ENCODE measurements at places on chromosomes 2 and 18.

DNA sequence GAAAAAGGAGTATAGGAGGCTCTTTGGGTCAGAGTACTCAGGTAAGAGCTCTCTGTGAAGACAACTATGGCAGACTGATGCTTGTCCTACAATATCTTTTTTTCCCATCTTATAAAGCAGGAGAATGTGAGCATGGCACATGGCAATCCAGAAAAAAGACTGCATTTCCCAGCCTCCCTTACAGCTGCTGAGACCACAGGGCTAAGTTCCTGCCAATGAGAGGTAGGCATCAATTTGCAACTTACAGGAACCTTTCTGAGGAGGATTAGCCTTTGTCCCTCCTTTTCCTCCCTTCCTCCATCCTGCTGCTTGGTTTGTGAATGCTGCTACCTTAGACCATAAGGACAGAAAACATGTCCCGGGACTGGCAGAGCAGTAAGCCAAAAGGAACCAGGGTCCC, 37.8 kb upstream of the ST8SIA5 start:
- no peak for DNase-seq

DNA sequence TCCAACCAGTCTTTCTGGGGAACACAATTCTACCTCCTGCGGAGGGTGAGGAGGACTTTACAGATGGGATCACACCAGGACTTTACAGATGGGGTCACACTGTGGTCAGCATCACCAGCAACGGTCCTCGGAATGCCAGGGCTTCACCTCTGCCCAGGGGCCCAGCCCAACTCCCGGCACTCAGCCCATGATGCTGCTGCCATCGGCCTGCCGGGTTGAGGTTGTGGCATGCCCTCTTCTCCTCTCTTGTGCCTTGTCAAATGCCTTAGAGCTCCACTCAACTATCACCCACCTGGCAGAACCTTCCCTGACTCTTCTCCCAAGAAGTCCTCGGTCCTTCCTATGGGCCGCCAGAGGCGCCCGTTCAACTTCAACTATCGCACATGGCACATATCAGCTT, 166.7 kb downstream of the CTIF start:
- DNase-seq, result no peak

- DNase-seq, result no peak
Measured at GRCh38 chr2:41445865-41446264, 602.0 kb upstream of the PKDCC start.

GRCh38 chr2:98212092-98213000, 125.4 kb downstream of the VWA3B start:
- DNase-seq, result no peak

- peak; percentile 66 for DNase-seq
Measured at GRCh38 chr2:6254441-6254840, 562.3 kb downstream of the SOX11 start.

DNA sequence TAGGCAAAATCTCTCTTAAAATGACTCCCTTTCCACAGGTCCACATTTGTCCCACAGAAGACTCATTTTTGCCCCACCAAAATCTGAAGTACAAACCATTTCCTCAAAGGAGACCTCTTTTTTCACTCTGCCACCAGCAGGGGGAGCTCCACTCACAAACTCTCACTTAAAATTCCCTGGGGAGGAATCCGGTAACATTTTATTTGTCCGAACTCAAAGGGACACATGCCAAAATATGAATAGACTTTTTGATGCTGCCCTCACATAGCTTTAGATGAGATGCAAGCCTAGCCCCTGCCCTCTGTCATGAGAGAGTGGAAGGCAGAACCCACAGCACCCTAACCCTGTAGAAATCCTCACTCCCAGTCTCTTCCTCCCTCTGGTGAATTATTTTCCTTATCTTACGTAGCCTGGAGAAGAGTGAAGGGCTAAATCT, 57.1 kb downstream of the RMDN2 start:
- DNase-seq, result peak; percentile 56

- DNase-seq, result no peak
Measured at GRCh38 chr2:98822301-98823164, 91.6 kb upstream of the MGAT4A start.

DNA sequence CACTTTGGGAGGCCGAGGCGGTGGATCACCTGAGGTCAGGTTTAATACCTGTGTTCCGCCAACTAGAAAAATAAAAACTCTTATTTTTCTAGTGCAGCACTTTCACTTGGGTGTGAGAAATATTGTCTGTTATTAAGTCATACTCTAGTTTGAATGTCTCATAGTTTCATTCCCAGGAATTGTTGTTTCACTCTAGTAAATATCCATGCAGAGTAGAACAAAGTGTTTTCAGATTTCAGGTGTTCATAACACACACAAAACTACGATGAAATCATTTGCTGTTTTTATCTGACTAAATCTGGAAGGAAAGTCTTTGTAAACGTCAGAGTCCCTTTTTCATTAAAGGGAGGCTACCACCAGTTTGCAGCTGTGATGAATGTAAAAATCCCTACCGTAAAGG, 4.0 kb downstream of the FAM117B start:
- DNase-seq, result no peak

DNA sequence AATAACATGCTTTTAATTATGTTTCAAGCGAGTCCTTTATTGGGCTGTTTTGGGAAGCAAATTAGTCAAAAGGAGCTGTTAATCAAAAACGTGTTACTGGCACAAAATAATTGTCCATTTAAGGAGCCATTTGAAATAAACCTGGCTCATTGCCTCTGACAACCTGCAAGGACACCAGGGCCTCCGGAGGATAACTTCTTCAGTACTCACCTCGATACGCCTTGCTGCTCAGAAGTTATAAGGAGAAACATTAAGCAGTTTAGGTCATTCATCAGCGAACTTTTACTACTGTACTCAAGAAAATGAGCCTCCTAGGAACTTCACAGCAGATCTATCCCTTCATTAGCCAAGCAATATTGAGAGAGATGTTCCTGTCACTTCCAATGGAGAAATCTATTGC, 1579.2 kb upstream of the ACVR2A start:
- DNase-seq, result no peak

- DNase-seq, result no peak
Measured at GRCh38 chr2:60516383-60516811, 37.1 kb downstream of the BCL11A start.

GRCh38 chr18:23701544-23702064, 12.4 kb downstream of the LAMA3 start:
- DNase-seq, result no peak

GRCh38 chr18:48920408-48921038, 30.2 kb downstream of the SMAD7 start:
- DNase-seq, result no peak

DNA sequence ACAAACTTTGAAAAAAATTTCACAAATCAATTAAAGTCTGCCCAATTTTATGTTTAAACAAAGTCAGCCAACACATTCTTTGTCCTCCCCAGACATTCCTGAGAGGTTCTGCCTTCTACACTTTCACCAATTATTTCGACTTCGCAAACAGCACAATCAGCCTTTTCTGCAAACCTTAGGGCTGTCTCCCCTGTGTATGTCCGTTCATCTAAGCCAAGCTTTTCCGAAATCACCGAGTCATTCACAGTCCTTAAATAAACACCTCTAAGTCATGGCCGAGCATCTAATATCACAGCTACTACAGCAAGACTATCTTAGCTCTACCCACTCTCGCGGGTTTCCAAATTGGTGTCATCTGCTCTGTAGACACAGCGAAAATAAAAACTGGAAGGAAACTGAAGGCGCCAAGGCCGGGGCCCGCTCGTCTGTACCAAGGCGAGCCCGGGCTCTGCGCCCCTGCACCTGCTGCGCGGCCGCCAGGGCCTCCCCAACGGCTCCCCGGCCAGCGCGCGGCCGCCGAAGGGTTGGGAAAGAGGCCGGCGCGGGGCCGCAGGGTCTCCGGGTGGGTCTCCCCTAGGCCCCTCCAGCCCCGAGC, 730 bp downstream of the ODC1 start:
- no peak for DNase-seq

- no peak for DNase-seq
Measured at GRCh38 chr2:134943540-134943939, 24.9 kb downstream of the CCNT2 start.

DNA sequence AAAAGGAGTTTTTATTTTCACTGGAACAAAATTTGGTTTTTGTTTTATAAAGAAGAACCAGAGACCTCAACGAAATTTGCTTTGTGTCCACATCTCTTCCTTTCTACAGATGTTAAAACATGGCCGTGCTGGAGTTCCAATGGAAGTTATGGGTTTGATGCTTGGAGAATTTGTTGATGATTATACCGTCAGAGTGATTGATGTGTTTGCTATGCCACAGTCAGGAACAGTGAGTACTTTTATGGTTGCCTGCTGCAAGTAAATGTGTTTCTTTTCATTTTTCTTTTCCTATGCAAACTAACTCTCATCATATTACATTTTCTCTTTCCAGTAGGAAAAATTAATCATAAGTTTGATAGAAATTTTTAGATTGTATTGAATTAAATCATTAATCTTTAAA, 48.4 kb upstream of the TBR1 start:
- DNase-seq, result no peak

DNA sequence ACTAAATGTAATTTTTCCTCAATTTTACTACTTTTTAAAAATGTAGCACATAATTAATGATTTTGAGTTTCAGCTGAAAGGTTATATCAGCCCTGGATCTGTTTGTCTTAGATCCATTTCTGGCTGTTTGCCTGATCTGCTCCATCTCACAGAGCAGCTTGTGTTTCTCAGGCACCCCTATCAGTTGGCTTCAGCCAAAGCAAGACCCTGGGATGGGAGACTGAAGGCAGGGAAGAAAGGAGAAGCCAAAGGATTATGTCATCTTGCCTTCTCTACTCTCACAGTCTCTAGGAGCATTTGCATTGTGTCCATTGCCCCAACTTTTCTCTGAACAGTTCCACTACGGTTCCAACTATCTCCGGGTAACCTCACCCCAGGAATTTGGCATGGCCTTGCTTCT, 110.5 kb downstream of the CCDC148 start:
- DNase-seq, result no peak

- no peak for DNase-seq
Measured at GRCh38 chr2:195902857-195903256, 165.8 kb downstream of the DNAH7 start.

DNA sequence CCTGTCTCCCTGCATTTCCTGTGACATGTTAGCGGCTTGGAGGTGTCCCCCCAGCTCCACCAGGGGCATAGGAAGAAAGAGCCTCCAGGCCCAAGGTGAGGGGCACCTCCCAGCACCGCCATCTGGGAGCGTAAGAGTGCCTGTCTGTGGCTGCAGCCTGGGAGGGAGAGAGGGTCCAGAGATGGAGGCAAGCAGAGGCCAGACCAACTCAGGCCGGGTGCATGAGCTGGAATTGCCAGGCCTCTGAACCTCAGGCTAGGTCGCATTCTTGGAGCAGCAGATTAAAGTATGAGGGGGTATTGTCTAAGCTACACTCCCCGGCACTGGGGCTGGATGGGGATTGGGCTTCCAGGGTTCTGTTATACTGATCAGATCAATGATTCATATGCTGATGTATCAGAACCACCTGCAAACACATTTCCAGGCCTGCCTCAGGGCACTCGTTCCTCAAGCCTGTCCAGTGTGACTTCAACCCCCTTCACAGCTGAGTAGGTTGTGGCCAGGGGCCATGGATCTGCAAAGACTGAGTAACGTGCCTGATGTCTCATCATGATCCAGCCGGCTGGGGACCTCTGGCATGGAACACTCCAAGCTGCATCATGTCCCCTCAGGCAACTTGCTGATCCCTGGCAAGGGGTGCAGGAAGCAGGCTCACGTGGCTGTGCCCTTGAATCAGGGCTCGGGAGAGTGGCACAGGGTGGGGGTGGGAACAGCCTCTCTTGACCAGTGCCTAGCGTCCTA, 73.2 kb downstream of the HS1BP3 start:
- no peak for DNase-seq

- DNase-seq, result no peak
Measured at GRCh38 chr2:27133195-27133875, 1.1 kb downstream of the PREB start.

GRCh38 chr2:12169721-12170120, 423.3 kb downstream of the LPIN1 start:
- DNase-seq, result no peak

GRCh38 chr2:105697781-105698449, 46.8 kb upstream of the NCK2 start:
- no peak for DNase-seq

DNA sequence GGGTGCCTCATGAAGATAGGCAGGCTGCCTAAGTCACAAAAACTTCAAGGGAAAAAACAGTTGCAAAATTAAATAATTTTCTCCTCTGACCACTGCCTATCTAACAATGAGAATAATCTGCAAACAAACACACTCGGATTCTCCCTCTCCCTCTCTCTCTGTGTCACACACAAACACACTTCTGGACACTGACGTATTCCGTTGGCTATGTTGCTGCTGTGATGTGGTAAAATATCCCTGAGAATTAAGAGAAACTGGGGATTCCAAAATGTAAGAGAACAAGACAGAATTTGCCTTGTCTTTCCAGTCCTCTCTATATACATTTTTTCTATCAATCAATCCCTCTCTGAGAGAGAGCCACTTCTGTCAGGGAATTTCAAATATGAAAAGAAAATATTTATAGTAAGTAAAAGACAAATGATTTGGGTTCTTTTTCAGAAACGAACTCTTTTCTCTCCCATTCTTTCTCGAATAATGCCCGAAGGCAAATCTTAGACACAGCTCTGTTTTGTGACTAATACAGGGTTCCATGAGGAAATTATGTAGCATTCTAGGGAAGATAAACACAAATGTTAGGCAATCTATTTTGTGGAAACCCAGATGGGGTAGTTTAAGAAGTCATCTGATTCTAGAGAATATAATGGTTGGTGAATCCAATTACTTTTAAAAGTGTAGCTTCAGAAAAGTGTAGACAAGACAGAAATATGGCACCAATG, 310.3 kb upstream of the CYP26B1 start:
- no peak for DNase-seq

DNA sequence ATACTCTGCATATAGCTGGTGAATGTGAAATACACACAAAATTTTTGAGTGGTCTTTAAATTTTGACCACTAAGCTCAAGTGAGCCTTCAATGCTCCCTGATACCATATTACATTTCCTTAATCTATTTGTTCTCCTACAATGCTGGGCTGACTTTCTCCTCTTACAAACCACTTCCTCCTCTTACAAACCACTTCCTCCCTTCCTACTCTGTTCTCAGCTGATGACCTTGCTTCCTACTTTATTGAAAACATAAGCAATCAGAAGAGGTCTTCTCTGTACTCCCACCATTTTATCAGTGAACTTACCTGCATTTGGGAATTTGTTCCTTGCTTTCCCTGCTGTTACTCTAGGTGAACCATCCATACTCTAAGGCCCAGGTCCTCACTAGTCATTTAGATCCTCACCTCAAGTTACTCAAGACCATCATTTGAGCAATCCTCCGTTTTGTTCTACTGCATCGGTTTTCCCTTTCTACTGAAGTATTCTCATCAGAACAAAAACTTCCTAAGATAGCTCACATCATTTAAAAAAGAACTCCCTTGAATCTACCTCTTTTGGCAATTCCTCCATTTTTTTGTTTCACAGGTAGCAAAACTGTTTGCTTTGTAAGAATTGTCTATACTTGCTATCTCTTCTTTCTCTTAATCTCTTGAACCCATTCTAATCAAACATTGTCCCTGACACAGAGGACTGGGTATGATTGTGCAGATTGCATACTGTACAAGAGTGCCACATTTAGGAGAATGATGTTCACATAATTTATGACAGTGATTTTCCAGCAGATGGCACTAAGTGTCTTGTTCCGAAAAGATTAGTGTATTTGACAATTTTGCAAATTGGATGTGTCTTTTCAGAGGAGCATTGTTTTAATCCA, 96.5 kb downstream of the EPB41L5 start:
- no peak for DNase-seq

GRCh38 chr2:168466834-168467565, 10.9 kb downstream of the CERS6 start:
- no peak for DNase-seq

Measured in NCI-H1436 (cell line).